ENCODE measurements at places on chromosomes 7 and 10. TPM values are rescaled to one million over a fixed set of nuclear protein-coding genes. Genes with fewer than 3 reads are reported as not detected.

GRCh38 chr10:8017277-8017676, 37.2 kb upstream of the GATA3 start:
- no peak for DNase-seq

DNA sequence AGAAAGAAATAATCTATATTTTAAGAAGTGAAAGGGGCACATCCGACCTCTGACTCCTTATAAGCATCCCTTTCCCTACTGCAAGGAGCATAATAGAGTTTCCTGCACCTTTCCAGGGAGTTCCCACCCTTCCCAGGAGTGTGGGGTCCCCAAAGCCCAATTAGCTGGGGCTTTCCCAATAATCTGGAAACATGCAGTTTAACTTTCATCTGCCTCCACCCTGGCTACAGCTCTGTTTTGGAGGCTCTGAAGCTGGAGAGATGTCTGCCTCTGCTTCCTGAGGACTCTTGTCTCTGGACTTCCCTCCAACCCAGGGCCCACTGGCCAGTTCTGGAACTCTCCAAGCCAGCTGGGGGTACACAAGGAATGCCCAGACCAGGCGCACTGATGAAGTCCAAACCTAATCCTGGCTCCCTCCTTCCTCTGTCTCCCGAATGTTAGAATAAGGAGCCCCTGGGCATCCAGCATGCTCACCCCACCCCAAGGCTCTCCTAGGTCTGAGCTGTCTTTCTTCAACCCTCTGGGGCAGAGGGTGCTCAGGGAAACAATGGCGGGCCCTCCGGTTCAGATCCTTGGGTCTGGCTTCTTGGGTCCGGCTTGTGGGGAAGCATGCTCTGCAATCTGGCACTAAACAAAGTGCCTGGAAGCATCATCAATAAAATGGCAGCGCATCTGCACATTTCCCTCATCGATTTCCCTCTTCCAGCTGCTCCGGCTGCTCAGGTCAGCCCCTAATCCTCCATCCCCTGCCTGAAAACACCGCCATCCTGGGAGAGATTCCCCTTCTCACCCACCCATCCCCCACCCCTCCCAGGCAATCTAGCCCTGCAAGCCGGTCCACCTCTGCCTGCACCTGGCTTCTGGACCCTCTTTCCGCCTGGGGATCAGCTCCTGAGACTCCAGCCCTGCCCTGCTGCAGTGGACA, 13.3 kb downstream of the HOXA4 start:
- no peak for DNase-seq

GRCh38 chr10:80599424-80599847, 61.7 kb downstream of the SH2D4B start:
- DNase-seq, result peak; percentile 48

GRCh38 chr7:151383638-151384351, 26.0 kb downstream of the WDR86 start:
- DNase-seq, result no peak

DNA sequence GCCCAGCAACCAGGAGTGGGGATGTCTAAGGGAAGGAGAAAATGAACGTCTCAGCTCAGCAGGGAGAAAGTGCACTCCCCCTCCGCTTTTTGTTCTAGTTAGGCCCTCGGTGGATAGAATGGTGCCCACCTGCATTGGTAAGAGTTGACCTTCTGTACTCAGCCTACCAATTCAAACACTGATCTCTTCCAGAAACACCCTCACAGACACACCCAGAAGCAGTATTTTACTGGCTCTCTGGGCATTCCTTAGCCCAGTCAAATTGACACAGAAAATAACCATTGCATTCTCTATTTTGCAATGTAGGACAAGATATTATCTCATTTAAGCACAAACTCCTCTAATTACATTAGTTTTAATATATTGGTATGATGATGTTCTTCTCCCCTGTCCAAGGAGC, 106.1 kb upstream of the C7orf33 start:
- no peak for DNase-seq

- no peak for DNase-seq
Observed at GRCh38 chr7:45968312-45968711, 47.2 kb upstream of the IGFBP3 start.

DNA sequence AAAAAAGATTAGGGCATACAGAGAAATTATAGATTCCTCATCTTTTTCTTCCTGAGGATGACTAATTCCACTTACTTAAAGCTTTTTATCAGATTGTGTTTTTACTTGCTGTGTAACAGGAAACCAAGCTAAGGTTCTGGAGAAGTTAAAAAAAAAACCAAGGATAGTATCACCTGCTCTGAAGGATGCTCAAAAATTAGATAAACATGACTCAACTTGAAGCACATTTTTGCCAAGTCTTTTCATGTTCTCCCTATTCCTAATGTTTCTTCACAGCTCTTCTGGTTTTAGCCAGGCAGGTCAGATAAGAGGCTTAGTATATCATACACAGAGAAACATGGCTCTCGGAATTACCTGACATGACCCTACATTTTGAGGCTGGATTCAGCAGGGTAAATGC, 90.3 kb downstream of the CPEB3 start:
- peak; percentile 32 for DNase-seq

DNA sequence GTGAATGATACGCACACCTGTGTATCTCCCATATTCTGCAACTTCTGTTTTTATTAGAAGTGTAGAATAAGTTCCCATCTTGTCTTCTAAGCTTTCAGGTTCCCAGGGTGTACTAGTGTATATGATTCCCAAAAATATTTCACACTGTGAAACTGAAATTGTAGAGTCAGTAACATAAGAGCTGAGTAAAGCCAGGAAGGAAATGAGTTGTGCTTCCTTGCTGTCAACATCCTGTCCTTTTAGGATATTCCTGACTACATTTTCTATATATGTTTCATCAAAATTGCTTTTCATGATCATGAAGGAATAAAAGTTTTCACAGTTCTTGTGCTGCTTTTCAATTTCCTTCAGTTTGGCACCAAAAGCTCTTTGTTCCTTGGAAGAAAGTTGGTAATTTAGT, 15.2 kb downstream of the SAMD9L start:
- no peak for DNase-seq

- no peak for DNase-seq
Observed at GRCh38 chr10:21475393-21475792, 50.1 kb downstream of the SKIDA1 start.

DNA sequence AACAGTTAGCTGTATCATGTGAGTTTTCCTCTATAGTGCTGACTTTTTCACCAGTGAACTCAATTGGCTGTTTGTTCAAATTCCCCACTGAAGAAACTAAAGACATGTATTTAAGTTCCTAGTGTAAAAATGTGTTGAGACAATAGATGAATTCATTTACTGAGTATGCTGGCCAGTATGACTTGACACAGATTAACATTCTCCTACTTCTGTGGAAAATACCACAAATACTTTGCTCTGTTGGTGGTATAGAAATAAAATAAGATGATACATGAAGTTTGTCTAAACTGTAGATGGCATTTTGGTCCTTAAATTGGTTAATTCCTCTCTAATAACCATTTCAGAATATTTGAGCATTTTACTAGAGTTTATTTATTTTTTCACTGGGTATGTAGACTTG, 227.7 kb upstream of the TEX47 start:
- no peak for DNase-seq

DNA sequence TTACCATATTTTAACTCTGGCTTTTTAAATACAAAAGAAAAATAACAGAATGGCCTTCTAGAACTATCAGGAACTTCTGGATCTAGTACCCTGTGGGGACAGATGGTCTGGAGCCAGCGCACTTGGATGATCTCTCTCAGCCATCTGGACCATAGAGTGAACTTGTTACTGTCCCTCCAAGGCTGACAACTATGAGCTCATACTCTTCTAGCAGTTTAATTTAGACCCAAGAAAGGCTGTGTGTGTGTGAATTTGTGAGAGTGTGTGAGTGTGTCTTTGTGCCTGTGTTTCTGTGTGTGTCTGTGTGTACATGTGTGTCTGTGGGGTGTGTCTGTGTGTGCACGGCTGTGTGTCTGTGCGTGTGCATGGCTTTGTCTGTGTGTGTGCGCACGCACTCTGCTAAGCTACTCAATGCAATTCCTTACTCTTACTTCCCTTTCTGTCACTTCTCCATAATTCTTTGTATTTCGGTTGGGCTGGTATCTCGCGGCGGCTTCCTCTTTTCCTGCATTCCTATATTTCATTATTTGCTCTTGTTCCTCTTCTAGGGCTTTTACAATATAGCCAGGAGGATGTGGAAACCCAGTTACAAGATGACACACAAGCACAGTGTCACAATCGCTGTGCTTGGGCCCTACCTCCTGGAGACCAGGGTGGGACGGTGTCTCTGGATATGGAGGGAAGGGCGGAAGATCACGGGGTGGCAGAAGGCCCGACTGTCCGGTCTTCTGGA, 51.9 kb downstream of the IKZF1 start:
- DNase-seq, result no peak

- DNase-seq, result peak; percentile 37
Observed at GRCh38 chr7:64916-65341, 127.4 kb upstream of the FAM20C start.

DNA sequence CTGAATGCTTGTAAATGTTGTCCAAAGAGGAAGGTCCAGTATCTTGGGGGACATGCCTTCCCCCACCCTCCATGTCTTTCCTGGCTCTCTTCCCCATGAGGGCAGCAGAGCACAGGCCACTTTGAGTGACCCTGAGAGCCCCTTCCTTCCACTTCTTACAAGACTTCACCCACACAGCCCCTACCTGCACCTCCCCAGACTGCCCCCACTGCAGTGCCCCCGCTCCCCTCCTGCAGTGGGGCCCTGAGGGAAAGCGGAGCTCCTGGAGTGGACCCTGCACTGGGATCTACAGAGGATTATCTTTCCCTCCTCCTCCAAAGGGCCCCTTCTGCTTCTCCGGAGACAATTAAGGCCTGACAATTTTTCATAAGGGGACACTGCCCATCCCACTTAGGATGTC, 326.8 kb downstream of the TCERG1L start:
- DNase-seq, result no peak

- peak; percentile 72 for DNase-seq
Observed at GRCh38 chr10:31928549-31929260, at the start of gene ARHGAP12. ARHGAP12 (minus strand) TSS chr10:31928831; CDS start chr10:31908855, 19,976 bp downstream.

Gene MRC1
- total RNA-seq, result not detected

Gene FRAT1
- 1.1 TPM for total RNA-seq

Gene CADPS2
- 5.9 TPM for total RNA-seq

Gene CLRN3
- total RNA-seq, result not detected

Gene TLX1
- total RNA-seq, result not detected

Gene AFAP1L2
- total RNA-seq, result 1.7 TPM

Gene VTI1A
- total RNA-seq, result 32.4 TPM

Gene DNAJC12
- 3.4 TPM for total RNA-seq
